NAMALWA (cell line): ENCODE measurements at places on chromosomes 1 and 21.

DNA sequence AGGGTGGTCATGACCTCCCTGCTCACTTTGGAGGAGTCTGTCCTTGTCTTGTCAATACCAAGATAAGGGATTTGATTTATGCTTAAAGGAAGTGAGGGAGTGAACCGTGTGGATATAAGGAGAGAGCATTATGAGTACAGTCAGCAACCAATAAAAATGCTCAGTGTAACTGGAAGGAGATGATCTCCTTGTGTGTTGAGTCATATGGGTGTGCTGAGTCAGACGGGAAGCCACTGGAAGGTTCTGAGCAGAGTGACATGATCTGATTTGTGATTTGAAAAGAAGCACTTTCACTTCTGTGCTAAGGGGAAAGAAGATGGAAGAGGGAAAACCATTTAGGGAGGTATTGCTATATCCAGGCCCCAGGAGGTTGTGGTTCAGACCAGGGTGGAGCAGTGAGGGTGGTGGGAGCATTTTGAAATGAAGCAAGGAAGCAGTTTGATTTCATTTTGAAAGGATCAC, 2.5 kb upstream of the BCL10 start:
- no peak for DNase-seq

DNA sequence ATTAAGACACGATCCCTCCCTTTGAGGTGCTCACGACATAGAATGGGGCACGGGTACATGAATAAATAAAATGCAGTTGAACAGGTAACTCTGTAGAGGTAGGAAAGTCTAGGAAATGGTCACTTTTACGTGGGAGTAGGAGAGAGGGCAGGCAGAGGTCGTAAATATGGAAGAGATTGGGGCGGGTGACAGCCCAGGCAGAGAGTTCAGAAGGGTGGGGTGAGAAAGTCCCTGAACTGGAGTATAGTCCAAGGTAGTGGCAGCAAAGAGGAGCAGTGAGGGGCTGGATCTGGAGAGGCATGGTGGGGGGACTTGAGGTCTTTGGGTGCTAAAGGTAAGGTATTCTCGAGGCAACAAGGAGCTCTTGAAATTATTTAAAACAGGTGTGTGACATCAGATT, 147.9 kb downstream of the C1orf21 start:
- no peak for DNase-seq

GRCh38 chr1:196121181-196121580, 487.1 kb downstream of the KCNT2 start:
- DNase-seq, result no peak

- no peak for DNase-seq
Observed at GRCh38 chr1:68231627-68232288, 565 bp downstream of the WLS start.

DNA sequence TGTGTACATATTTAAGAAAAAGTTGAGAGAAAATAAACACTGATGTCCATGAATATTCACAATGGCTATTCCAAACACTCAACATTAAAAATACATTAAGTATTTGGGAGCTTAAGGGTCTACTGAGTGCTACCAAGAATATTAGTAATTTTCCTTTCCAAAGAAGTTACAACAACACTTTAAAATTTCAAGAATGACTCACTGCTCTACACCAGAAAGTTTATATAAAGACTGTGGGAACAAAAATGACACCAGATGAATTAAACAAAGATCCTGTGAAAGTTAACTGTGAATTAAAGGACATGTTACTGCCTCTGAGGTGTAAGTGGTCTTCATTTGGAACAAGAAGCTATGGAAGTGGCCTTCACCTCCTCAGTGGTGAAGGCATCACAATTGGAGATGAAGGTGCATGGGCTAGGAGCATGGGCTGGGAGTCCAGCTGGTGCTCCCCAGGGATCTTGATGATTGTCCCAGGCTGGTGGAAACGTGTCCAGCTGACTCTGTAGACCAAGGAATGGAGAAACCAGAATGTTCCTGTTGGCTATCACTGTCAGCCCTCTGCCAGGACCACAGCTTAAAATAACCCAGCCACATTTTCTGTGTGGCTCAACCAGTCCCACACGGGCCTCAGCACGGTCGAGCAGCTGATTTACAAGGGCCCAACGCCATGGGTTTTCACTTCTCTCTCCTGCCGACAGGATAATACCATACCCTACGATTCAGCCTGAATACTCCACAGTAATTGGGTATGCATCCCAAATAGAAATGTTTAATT, 28.8 kb downstream of the TAF5L start:
- no peak for DNase-seq

DNA sequence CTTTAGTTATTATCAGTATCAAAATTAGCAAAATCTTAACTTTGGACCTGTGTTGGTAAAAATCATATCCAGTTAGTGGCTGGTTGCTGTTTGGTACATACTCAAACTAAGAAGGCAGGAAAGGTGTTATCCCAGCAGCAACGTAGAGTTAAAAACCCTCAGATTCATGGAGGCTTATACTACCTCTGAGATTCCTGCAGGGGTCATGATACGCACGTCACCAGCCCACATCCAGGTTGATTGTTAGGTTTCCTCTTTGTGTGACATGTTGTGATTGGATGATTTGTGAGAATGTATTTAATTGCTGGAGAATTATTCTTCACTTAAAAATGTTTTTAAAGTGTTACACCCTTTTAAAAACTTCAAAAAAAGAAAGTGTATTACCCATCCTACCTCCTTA, 423.3 kb upstream of the ADGRL2 start:
- peak; percentile 12 for DNase-seq

DNA sequence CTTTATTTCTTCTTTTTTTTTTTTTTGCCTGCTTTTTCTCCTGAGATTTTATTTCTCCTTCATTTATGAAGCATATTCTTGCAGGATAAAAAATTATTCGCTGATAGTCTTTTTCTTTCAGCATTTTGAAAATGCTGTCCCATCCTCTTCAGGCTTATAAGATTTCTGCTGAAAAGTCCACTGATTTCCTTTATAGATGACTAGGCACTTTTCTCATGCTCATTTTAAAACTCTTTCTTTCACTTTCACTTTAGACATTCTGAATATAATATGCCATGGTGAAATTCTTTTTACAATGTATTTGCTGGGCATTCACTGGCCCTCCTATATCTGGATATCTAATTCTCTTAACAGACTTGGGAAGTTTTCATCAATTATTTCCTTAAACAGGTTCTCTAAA, 25.5 kb upstream of the GTF2B start:
- DNase-seq, result no peak

DNA sequence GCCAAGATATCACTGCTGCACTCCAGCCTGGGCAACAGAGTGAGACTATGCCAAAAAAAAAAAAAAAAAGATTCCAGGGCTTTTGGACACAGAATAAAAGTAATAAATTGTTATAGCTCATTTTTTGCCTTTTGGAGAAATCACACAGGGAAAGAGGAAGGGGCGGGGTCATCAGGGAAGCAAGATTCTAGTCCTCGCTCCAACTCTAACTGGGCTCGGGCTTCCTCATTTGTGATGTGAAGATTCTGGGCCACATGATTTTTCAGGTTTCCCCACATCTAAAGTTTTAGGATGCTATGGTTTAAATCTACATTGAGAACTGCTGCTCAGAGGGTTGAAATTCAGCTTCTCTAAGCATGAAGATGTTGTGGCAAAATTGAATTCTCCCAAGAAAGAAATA, 179.3 kb upstream of the PLXNA2 start:
- no peak for DNase-seq

DNA sequence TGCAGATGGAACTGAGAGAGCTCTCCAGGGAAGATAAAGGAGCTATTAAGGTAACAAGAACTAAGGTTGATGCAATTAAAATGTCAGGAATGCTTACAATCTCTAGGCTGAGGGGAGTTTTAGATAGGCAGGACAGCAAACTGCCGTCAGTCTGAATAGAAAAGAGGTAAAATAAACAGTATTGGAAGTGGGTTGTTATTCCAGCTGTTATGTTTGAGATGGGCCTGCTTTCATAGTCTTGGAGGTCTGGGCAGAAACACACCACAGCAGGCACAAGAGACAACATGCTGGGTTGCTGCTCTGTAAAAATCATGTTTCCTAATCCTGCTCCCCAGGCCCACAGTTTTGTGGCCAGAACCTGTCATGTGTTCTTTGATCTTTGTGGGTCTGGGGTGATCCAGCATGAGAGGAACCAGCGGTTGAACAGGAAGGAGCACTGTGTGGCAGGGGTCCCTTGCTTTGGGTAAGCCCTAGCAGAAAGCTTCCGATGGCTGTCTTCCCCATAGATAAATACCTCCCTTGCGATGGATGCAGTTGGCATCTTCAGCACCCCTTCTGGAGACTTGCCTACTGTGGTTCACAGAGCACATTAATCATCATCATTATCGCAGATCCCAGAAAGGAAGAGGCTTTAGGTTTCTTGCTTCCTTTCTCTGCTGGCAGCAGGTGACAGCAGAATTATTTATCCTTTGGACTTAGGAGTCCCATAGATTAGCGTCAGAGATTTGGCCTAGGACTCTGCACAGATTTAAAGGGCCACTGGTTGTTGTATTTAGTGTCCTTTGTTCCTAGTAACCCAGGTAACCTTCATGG, 97.1 kb downstream of the AK5 start:
- DNase-seq, result no peak

DNA sequence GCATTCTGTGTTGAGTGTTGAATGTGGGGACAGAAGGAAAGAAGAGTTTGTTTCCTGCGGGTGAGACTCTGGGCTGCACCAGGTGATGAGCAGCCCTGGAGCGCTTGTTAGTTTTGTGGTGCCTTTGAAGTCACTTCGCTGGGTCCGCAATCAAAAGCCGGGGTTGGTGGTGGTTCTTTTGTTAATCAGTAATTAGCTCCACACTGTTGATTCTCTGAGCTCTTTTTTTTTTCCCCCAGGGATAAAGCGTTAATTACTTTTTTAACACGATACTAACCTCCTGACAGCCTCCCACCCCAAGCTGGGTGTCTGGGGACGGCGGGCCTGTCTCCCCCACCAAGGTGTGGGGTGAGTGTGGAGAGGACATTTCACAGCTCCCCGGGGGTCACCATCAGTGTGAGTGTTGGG, 56.6 kb downstream of the AGPAT3 start:
- no peak for DNase-seq

DNA sequence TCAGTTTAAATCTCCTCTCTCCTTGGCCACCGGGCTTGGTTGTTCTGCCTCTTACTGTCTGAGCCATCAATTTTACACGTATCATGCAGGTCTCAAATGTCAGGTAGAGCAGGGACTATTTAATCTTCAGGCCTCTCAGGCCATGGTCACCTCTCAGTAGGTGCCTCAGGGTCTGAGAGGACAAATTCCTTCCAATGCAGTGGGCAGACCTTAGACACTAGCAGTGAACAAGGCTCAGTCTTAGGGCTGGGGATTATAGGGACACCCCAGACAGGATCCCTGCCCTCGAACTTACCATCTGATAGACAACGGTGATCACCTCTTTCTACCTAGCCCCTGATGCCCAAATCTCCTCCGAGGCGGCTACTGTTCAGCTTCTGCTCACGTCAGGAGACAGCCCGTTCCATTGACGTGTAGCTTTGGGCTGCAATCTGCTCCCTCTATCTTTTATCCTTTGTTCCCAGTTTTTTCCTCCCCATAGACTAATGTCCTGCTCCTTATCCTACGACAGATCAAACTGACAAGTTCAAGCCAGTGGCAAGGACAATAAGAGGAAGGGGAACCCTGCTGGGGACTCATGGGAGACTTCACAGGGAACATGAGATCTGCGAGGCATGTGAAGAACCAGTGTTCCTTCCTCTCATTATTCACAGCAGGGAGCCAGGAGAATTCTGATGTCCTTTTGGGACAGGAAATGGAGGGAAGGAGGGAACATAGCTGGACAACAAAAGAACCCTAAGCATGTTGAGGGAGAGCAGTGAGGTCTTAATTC, 1.4 kb upstream of the MYOG start:
- DNase-seq, result no peak

DNA sequence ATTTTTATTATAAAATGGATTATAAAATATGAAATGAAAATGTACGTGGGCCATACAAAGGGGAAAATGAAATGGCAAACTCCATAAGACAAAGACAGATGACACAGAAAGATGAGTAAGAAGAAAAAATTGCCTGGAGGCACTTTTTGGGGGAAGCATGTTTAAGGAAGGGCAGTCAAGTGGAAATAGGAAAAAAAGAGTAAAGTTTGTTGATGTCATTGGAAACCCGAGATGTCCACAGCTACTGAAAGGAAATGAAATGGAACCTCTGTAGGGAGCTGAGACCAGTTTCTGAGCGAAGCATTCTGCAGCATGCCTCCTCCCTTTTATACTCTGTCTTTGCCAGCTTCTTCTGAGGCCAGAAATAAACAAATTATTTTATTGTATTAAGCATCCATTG, 203.4 kb upstream of the UBE2U start:
- no peak for DNase-seq

DNA sequence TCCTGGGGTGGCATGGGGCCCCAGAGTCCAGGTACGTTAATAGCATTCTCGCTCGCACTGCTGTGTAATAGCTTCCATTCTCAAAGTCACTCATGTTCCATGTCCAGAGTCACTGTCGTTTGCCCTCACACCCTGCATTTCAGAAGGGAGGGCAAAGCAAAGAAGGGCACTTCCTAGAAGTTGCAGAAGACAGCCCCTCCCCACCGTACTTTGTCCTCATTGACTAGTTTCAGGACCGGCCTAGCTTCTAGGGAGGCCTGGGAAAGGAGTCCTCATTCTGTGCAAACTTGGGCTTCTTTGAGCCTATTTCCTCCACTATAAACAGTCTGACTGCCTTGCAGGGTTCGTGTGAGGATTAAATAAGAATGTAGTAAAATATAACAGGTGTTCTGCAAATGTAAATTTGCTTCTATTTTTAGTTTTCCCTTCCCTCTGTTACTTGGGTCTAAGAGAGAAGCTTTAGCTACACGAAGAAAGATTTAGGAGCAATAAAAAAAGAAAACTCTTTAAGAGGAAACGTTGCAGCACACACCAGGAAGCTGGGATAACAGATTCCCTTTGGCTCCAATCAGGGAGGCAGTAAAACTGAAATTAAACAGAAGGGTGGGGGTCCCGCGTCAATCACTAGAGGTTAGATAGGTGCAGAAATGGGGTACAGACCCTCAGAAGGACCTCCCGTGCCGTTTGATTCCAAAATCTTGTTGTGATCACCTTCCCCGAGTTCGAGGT, 40.1 kb downstream of the ACTL8 start:
- no peak for DNase-seq

GRCh38 chr1:238018214-238018613, 127.5 kb upstream of the ZP4 start:
- no peak for DNase-seq

- DNase-seq, result no peak
Observed at GRCh38 chr1:204203206-204203767, 7.0 kb upstream of the KISS1 start.

DNA sequence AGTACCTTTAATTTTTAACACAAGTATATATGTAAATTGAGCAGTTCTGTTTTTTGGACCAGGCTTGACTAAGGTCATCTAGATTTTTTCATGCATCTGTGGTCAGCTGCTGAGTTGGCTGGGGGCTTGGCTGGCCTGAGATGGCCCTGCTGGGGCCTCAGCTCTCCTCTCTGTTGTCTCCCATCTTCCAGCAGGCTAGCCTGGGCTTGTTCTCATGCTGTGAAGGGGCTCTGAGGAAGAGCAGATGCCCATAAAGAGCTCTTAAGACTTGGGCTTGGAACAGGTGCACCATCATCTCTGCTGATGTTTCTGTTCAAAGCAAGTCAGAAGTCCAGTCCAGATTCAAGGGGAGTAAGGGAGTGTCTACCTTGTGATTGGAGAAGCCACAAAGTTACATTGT, 51.2 kb upstream of the TNR start:
- no peak for DNase-seq

GRCh38 chr1:52967666-52968065, 40.6 kb downstream of the SCP2 start:
- no peak for DNase-seq

GRCh38 chr1:11767922-11768704, 6.1 kb downstream of the C1orf167 start:
- DNase-seq, result no peak
